ENCODE measurements at places on chromosomes 11 and 22.
A peak's percentile ranks its signal among the peaks of the same experiment; 100 is the strongest.

- DNase-seq, result no peak
Measured at GRCh38 chr22:41261541-41262249, 21.0 kb upstream of the CHADL start.

GRCh38 chr11:20671856-20672546 is 2.6 kb downstream of the NELL1 start:
- peak; percentile 5 for DNase-seq

DNA sequence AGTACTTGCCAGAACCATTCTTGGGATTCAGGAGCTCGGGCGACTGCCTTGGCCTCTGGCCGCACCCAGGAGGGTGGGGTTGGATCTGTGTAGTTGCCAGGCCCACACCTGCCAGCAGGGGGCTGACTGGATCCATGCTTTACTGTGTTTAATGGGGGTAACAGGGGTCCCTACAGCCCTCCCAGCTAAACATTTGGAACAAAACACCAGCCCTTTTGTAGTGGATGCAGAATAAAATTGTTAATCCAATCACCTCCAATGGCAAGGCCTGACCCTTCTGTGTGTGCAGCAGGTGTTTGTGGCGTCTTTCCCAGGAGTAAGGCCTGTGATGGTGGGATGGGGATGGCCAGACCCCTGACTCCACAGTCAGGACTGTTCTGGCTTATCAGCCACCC is 22.5 kb downstream of the SUN2 start:
- DNase-seq, result peak; percentile 46

- DNase-seq, result no peak
Measured at GRCh38 chr11:11039208-11039965, 181.5 kb upstream of the ZBED5 start.

- DNase-seq, result peak; percentile 43
Measured at GRCh38 chr11:114036147-114036811, 23.2 kb upstream of the ZBTB16 start.

- no peak for DNase-seq
Measured at GRCh38 chr11:109762546-109762945, 330.6 kb upstream of the ZC3H12C start.

GRCh38 chr11:92969293-92969633 is 188 bp upstream of the MTNR1B start:
- no peak for DNase-seq

- no peak for DNase-seq
Measured at GRCh38 chr11:112881461-112881860, 79.8 kb upstream of the NCAM1 start.
